ENCODE measurements at places on chromosomes 6 and 20. TPM values are rescaled to one million over a fixed set of nuclear protein-coding genes. Genes with fewer than 3 reads are reported as not detected.
A peak's percentile ranks its signal among the peaks of the same experiment; 100 is the strongest.

DNA sequence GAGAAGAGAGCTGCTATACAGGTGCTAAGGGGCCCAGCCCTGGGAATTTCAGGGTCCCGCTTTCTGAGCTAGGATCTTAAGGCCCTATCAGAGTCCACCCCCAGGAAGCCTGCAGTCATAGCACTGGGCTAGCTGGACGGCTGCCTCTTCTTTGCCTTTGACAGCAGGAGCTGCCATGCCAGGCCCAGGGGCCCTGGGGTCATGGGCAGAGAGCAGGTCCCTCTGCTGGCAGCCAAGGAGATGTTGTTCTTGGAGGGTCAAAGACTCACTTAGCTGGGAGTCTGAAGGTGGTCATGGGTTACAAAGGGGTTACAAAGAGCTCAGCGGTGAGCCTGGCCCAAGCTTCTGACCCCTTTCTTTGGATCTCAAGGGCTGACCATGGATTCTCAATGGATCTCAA, 52.7 kb downstream of the RPP21 start:
- peak; percentile 11 for DNase-seq
- peaks cover 27% of the 10 kb centered on the region for H3K27me3 ChIP-seq
- H3K36me3 ChIP-seq = no peaks in the 10 kb centered on the region
- no peak overlapping the region for H3K27ac ChIP-seq
- no peak overlapping the region for H3K4me3 ChIP-seq

GRCh38 chr6:11096109-11096508, 2.5 kb downstream of the SMIM13 start:
- no peaks in the 10 kb centered on the region for H3K27me3 ChIP-seq
- H3K4me3 ChIP-seq = peak overlapping the region; percentile 96
- H3K4me1 ChIP-seq = peaks cover 28% of the 10 kb centered on the region
- peak overlapping the region; percentile 44 for H3K27ac ChIP-seq

DNA sequence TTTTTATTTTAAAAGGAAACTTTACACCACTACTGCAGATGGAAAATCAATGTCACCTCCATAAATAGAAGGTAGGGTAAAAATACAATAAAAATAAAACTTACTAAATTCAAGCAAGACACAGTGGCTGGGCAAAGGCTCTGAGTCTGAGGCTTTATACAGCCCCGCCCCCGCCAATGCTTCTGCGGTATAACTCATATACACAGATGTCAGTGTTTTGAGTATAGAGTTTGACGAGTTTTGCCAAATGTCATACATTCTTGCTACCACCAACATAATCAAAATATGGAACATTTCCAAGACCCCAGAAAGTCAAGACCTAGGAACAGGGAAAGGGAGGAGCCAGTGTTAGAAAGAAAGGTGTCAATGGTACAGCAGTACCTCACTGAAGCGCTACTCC, 12.8 kb downstream of the NFATC2 start:
- peaks cover 44% of the 10 kb centered on the region for H3K36me3 ChIP-seq
- H3K27me3 ChIP-seq = no peaks in the 10 kb centered on the region
- H3K4me1 ChIP-seq = peaks cover 98% of the 10 kb centered on the region
- H3K27ac ChIP-seq = peak overlapping the region; percentile 99
- peak; percentile 91 for DNase-seq

DNA sequence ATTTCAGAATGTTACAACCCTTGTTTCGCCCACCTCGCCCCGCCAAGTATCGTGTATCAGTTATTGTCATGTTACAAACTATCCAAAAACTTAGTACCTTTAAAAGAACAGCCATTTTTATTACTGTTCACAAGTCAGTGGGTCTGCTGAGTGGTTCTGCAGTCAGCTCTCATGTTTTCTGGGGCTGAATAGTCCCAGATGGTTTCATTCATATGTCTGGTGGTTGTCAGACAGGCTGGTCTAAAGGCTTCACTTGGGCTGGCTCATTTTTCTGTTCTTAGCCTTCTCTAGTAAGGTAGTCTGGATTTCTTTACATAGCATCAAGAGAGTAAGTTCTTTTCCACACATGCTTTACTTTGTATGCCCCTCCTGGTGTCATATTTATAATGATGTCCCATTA, 8.6 kb downstream of the ZNF292 start:
- no peak for DNase-seq
- no peak overlapping the region for H3K27ac ChIP-seq
- no peak overlapping the region for H3K4me3 ChIP-seq
- H3K36me3 ChIP-seq = peaks cover 22% of the 10 kb centered on the region
- no peaks in the 10 kb centered on the region for H3K27me3 ChIP-seq

DNA sequence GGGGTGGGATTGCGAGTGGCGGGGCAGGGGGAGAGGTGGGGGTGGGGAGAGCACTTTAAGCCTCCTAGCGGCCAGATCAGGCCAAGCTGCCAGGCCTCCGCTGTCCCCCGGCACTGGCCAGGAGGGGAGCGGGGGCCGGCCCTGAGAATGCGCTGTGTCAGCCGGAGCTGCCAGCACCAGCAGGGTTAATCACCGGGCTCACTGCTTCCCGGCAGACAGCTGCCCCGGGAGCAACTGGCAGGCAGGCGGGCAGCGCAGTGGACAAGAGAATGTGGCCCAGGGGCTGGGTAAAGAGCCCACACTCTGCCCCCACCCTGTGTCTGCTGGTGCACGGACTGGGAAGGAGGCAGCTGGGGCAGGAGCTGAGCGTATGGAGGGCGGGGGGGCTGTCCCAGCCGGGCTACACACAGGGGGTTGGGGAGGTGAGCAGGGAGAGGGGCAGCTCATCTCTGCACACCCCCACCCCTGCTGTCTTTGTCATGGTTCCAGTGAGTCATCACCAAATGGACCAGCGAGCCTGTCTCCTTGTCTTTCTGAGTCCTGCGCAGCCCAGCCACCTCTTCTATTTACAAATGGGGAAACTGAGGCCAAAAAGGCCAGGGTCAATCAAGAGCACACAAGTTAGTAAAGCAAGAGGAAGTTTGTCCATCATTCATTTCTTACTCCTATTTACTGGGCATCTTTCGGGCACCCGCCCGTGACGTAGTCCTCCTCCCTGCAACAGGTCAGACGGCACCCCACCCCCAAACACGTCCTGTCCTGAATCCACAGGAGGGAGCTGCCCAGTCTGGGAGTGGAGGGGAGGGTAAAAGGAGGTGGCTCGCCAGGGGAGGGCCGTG, 2.1 kb upstream of the LAMA5 start:
- H3K27me3 ChIP-seq = peaks cover 19% of the 10 kb centered on the region
- no peak overlapping the region for H3K4me3 ChIP-seq
- no peaks in the 10 kb centered on the region for H3K36me3 ChIP-seq

DNA sequence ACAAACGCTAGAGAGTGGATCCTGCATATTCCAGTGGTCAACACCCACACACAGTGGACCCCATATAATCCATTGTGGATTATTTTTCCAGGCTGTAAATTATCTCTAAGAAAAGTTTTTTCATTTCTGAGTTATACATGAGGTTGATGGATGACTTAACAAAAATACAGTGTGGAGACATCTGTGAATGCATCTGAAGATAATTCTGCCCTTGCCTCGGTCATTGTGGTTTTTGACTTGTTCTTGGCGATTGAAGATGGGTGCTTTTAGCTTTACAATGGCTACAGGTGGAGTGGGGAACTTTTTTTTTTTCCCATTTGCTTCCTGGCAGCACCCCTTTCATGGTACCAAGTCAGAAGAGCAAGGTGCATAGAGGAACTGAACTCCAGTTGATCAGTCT, 242.7 kb downstream of the MYLK4 start:
- no peak overlapping the region for H3K27ac ChIP-seq
- no peak for DNase-seq
- H3K36me3 ChIP-seq = no peaks in the 10 kb centered on the region
- H3K4me3 ChIP-seq = no peak overlapping the region
- no peaks in the 10 kb centered on the region for H3K4me1 ChIP-seq

DNA sequence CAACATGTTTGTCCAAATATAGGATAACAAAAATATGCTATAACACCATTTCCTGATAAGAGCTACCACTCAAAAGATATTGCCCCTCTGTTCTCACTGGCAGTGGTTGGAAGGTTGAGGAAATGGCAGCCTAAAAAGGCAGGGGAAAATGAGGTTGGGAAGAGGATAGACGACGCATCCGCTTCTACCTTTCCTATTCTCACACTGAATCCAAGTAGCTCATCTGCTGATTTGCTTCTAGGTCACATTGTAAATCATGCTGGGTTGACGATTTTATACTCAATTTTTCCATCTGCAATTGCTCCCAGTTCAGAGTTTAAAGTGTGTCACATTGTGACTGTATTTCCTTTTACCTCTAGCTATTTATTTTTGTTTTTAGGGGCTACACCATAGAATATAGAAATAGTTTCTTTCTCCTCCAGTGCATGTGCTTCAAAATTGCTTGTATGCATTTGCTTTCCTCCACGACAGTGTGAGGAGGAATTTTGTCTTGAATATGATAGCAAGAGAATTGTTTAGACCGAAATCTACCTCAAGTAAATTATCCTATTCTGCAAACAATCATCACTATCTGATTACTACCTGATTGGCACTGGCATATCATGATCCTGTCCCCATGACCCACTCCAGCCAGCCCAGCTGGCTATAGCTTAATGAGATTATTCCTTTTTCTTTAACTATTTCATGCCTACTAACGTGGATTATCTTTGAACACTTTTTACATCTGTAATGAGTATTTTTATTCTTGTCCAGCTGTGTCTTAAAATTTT, 179.6 kb upstream of the RAB32 start:
- H3K4me1 ChIP-seq = peaks cover 5% of the 10 kb centered on the region
- DNase-seq = no peak
- H3K4me3 ChIP-seq = no peak overlapping the region

SMOC2 gene
- not detected for total RNA-seq

FLRT3 gene
- total RNA-seq = not detected

KHDC1 gene
- total RNA-seq = 4.2 TPM

LPIN3 gene
- total RNA-seq = 4.0 TPM

PRPH2 gene
- total RNA-seq = not detected

Data from activated CD4-positive, alpha-beta T cell treated with anti-CD3 and anti-CD28 coated beads for 36 hours (primary cell).